ENCODE measurements at places on chromosomes 4 and X. TPM values are rescaled to one million over a fixed set of nuclear protein-coding genes. Genes with fewer than 3 reads are reported as not detected.

The GSX2 gene
- not detected for total RNA-seq

The USP17L17 gene
- total RNA-seq: not detected

The STOX2 gene
- total RNA-seq: not detected

The PDHA1 gene
- 44.3 TPM for total RNA-seq

The TSPAN6 gene
- total RNA-seq: 29.3 TPM

The TENT5D gene
- not detected for total RNA-seq

The HSFX2 gene
- total RNA-seq: not detected

The INPP4B gene
- 39.2 TPM for total RNA-seq

Measured in GM23248 (cell line).